ENCODE measurements at places on chromosomes 12 and 14.

DNA sequence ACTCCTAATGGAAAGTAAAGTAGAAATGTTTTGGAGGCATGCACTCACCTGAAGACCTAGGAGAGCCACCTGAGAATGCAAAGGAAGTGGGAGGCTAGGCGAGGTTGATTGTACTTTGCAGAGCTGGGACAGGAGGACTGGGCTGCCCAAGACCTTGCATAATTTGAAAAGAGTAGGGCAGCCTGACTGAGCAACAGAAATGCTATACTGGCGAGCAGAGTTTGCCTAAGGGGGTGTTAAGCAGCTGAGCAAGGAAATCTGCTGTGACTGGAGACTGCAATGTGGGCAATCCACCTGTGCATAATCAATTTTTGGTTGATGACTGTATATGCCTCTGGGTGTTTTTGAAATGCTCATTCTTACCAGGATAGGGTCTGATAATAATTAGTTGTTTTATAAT, 834.1 kb downstream of the TRHDE start:
- no peak for DNase-seq

DNA sequence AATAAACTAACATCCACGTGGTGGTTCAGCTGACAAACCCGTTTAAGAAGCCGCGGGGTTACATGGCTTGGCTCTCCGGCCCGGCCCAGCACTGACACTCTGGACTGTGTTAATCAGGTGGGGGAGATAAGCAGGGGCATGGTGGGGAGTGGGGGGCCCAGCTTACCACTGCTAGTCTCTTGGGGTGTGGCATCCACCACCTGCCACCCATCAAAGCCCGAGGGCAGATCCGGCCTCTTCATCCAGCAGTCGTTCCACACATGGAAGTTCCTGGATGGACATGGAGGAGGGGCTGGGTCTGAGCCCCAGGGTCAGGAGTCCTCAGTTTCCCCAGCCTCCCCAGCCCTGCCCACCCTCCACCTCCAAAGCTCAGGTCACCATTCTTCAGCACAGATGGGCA, 4.9 kb downstream of the TGM1 start:
- DNase-seq, result no peak

DNA sequence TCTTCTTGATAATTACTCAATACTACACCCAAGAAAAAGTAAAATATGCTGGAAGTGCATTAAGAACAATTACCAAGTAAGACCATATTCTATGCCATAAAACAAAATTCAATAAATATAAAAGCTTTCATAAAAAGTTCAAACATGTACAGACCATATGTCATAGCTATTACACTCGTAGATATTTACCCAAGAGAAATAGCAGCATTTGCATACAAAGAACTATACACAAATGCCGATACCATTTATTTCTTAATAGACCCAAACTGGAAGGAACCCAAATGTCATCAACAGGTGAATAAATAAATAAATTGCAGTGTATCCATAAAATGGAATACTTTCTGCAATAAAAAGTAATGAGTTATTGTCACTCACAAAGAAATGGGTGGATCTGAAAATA, 78.3 kb upstream of the SLC16A7 start:
- DNase-seq, result no peak

- DNase-seq, result peak; percentile 78
Observed at GRCh38 chr14:71753126-71753830, 179.0 kb upstream of the RGS6 start.

GRCh38 chr12:43896496-43896895, 60.6 kb downstream of the TMEM117 start:
- no peak for DNase-seq

- no peak for DNase-seq
Observed at GRCh38 chr12:89461190-89461589, 63.4 kb downstream of the GALNT4 start.

DNA sequence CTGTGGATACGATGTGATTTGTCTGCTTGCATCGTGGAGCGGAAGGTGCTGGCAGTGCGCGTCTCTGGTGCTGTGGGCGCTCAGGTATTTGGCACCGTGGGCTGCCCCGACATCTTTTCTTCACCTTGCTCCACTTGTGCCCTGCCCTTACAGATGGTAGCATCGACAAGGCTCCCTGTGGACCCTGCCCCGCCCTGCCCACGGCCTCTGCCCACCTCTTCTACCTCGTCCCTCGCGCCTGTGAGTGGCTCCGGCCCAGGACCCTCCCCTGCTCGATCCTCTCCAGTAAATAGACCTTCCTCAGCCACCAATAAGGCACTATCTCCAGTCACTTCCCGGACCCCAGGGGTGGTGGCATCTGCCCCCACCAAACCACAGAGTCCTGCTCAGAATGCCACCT, 36.6 kb downstream of the EP400 start:
- DNase-seq, result no peak

DNA sequence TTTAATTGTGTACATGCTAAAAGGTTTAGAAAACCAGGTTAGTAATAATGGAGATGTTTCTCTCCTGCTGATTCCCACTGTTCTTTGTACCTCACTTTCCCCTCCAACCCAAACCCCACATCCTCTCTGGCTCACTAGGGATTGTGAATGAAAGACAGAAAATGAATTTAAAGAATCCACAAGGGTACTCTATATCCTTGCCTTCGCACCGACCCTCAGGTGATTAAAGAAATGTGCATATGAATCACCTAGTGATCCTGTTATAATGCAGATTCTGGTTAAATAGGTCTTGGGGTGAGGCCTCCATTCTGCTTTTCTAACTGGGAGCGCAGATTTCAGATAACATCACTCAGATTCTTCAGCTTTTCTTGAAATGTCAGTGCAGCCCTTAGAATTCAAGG, 84.3 kb upstream of the OTX2 start:
- DNase-seq, result no peak

DNA sequence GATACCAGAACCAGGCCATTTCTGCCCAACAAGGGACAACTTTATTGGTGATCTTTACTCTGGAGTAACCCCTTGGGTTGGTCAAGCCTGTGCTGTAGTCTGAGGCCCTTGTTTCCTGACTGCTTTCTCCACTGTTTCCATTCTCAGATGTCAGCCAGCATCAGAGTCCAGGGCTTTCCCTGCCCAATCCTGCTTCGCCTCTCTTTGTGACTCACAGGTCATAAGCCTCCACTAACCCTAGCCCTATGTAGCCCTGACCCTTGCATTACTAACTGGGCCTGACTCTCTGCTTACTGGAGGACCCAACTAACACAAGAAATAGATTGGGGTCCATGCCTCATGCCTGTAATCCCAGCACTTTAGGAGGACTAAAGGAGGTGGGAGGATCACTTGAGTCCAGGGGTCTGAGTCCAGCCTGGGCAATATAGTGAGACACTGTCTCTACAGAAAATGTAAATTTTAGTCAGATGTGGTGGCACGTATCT, 8.6 kb upstream of the SNRNP35 start:
- DNase-seq, result no peak

Measured in activated T-cell treated with anti-CD3 and anti-CD28 coated beads, Interleukin-2, amount 50 U/mL, for 48 hours (primary cell).